ENCODE measurements at places on chromosomes 4 and X.

- no peak for DNase-seq
These were observed 104.9 kb downstream of the PCDH18 start for GRCh38 chr4:137427411-137427810.

GRCh38 chrX:8364369-8365141 lies 100.1 kb upstream of the VCX3B start:
- DNase-seq = no peak

GRCh38 chrX:129781134-129781672 lies 1.5 kb downstream of the SASH3 start:
- DNase-seq = peak; percentile 91

- no peak for DNase-seq
These were observed 47.8 kb downstream of the BEX3 start for GRCh38 chrX:103423955-103424638.

DNA sequence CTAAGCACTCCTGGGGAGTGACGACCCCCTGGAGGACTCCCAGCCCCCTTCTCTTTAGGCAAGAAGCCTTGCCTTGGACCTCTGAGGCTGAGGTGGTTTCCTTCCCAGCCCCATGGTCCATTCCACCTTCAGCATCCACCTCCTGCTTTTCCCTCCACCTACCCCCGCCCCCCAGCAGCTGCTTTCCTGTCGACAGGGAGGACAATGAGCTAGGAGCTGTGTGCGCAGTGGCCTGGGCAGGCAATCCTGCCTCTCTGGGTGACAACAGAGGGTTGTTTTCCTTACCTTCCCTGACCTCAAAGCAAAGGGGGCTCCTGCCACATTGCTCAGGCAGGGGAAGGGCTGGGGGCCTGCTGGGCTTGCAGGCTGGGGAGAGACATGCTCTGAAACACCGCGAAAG lies 123.5 kb downstream of the BCOR start:
- DNase-seq = no peak

DNA sequence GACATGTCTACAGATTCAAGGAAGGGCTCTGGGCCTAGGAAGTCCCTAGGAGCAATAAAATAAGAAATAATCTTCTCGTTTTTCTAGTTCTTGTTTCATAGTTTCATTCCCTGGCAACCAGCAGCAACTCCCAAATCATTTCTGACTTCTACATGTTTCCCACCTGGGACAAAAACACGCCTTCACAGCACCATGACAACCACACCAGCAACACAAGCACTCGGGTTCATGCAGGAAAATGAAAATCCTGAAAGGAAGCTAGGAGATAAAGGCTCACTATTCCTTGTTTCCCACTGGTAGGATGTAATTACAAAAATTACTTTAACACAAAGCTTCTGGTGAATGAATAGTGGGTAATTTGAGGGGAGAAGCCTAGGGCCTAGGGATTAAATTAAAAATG lies 158.9 kb downstream of the ADAMTS3 start:
- DNase-seq = no peak

GRCh38 chr4:114286262-114286810 lies 306.9 kb upstream of the ARSJ start:
- no peak for DNase-seq

DNA sequence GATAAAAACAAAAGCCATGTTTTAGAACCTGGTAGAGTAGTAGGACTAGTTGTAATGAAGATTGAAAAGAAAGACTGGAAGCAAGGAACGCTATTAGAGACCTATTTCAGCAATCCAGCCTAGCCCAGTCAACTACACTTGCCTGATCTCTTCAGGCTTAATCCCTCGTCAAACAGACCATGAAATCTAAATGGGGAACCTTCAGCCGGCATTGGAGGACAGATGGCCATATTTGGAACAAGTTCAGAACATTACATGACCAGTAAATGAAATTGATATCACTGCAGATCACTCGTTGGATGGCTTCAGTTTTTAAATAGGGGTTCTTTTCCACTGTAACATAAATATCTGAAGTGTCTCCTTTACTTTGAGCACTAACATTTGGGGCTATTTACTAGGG lies 84.8 kb upstream of the WDR44 start:
- DNase-seq = no peak

DNA sequence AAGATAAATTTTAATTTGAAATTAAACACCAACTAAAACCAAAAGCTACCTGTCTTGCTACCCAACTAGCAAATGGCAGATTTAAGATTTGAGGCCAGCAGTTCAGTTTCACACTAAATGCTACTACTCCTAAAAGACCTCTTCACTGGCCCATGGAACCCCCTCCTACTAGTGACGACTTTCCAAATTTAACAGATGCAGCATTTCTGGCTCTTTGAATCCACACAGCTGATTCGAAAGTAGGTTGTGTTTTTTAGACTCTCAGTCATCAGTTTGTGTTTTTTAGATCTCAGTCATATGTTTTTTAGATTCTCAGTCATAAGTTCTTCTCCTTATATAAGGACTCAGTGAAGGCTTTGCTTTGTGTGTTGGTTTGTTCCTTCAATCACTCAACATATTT lies 11.1 kb upstream of the CC2D2A start:
- DNase-seq = no peak

DNA sequence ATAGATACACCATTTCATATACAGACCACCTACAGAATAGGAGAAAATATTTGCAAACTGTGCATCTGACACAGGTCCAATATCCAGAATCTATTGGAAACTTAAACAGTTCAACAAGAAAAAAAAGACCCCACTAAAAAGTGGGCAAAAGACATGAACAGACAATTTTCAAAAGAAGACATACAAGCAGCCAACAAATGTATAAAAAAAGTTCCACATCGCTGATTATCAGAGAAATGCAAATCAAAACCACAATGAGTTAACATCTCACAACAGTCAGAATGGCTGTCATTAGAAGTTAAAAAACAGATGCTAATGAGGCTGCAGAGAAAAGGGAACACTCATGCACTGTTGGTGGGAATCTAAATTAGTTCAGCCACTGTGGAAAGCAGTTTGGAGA lies 36.8 kb downstream of the KIAA0232 start:
- DNase-seq = no peak

DNA sequence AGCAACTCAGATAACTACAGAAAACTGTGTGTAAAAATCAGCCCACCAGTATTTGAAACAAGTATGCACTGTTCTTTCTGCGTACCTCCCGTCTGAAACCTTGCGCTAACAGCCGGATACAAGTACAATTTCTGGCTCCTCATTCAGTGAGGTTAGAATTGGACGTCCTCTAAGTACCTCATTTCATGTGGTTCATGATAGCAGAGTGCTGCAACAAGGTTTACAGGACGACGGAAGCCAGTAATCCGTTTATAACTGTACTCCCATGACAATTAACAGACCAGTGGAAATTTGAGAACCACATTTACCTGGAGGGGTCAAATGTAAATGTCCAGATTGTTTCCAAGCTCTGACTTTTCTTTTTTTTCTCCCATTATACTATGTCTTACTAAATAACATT lies 52.9 kb upstream of the TENM3 start:
- no peak for DNase-seq

DNA sequence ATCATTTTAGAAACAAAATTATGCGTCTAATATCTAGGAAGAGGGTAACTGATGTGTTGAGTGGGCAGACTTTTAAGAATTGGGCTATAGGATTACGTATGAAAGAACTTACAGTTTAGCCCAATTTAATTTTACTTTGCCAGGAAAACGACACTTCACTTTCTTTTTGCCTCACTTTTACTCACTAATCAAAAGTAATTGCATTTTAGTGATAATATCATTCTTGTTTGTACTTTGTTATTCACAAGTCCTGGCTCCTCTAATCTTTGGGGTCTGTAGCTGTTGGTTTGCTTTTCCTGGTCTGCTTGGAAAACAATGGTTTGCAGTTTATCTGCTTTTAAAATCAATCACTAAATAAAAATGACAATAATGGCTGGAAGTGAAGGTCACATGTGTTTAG lies 2.9 kb upstream of the ARX start:
- DNase-seq = no peak

DNA sequence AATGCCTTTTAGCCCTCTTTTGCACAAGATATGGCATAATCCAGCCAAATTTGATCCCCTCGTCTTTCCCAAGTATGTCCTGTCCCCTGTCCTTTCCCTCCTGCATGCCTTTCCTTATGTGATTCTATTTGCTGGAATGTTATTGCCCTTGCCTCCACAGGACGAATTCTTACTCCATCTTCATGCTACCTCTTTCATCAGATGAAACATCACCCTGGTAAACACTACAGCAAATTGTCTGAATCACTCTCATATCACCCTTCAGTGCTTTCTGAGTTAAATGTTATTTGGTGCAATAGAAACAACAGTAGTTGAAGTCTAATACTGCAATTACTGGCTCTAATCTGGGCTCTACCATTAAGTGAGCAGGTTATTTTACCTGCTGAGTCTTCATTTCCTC lies 52.2 kb upstream of the FAT1 start:
- DNase-seq = no peak

GRCh38 chr4:114318309-114318708 lies 280.3 kb upstream of the UGT8 start:
- no peak for DNase-seq

DNA sequence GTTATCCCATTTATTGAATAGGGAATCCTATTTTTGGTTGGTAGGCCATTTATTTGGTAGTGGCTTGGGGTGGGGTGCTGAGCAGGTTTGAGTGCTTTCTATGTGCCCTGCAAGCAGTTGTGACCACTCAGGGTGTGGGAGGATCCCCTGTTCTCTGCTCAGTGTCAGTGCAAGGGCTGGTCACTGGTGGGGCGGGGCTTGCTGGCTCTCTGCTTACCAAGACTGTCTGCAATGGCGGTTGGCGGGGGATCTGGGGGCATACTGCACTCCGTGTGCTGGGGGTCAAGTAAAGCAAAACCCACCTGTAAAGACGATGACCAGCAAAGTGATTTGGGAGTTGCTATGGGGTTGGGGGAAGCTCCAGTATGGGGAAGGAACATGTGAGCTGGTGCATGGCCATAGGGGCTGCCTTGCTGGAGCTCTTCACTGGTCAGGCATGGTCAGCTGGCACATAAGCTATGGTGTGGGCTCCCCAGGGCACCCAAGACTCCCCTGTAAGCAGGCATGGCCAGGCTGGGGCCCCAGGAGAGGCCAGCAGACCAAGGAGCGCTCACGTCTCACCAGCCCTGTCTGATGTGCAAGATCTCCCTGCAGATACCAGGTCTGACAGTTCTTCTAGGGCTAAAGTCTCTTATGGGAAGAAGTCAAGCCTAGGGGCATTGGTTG lies 83.0 kb upstream of the GRXCR1 start:
- no peak for DNase-seq

- no peak for DNase-seq
These were observed 12.3 kb downstream of the CLDN2 start for GRCh38 chrX:106932492-106932923.

DNA sequence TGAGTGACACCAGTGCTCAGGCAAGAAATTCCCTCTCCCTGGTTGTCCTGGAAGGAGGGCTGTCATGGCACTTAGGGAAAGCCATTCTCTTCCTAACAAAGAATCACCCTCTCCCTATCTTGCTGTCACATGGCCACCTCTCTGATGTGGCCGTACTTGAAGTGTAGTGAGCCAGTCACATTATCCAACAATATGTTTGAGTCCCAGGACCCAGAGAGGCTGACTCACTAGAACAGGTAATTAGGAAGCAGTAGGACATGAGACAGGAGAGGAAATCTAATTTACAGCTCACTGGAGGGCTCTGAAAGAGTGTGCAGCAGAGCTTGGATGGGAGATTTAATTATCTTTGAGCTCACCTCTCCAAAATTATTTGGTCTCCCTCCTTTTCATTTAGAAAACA lies 299.1 kb downstream of the ARHGAP24 start:
- no peak for DNase-seq

GRCh38 chr4:73021634-73022033 lies 47.9 kb downstream of the COX18 start:
- DNase-seq = no peak

- no peak for DNase-seq
These were observed 414.3 kb downstream of the NAP1L3 start for GRCh38 chrX:93259029-93259428.

- no peak for DNase-seq
These were observed 45.9 kb downstream of the ADGRL3 start for GRCh38 chr4:61246034-61246433.

DNA sequence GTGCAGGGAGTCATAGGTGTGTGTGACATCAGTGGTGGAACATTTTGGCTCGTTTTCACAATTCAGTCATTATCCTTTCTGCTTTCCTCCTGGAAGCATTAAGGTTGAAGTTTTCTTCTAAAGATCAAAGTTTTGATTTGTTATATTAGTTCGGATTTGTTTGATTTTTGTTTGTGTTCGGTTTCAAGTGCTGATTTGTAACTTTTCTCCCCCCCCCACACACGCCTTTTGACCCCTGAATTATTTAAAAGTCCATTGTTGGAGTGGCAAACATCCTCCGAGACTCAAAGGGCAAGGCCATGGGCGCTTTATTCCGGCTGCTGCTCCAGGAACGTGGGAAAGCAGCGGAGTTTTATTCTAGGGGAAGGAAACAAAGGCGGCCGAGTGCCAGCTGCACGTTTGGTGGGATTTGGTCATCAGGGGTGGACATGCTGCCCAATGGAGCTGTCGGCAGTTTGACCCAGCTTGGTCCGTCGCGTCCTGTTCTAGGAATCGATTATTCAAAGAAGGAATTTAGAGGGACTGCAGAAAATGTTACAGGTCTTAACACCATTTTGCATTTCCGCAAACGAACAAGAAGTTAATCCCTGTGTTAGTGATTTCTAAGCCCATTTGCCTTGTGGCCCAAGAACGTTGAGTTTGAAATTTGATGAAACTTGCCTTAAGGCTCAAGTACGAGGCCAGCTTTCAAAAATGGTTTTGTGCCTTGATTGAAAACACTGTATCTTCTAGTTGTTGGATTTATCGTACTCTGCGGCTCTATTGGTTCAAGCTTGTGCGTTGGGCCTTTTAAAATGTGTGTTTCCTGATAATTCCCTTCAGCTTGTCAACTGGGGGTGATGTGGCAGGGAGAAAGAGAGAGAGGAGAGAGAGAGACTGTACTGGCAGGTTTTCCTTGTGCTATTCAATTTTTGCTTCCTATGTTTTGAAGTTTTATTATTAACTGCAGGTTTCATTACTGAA lies 565 bp upstream of the ZNF41 start:
- DNase-seq = no peak

DNA sequence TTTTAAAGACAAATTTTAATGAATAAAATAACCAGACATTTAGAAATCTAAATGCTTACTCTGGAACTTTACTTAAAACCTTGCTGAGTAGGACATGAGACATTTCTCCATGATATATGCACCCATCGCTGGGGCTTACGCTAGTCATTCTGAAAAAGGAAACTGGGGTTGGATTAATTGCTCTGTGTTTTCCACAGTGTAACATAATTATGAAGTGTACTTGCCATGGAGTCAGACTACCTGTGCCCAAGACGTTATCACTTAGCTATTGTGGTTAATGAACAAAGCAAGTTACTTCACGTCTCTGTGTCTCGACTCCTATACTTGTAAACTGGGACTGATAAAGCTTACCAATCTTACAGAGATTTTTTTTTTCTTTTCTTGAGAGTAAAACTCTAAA lies 47.8 kb downstream of the SHISA3 start:
- DNase-seq = no peak

DNA sequence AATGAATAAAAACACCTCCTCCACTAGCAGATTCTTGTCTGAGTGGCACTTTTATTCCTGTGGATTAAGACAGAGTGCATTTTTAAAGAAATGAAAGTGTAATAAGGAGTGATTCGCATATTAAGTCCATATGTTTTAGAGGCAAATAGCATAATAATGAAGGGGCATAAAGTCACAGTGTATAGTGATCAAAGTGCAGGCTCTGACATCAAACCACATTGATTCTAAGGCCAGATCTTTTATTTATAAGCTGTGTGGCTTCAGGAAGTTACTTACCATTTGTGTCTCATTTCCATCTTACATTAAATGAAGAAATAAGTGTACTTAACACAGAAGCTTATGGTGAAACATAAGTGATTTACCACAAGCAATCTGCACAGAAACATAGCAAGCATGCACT lies 332.8 kb downstream of the GASK1B start:
- no peak for DNase-seq

All from CD4-positive, alpha-beta T cell treated with Interleukin-1 beta for 1 hour (primary cell).